Activated effector memory CD4-positive, alpha-beta T cell treated with Interleukin-2 at 50 U/mL for 16 hours (primary cell): ENCODE measurements at places on chromosomes 1 and 21.

DNA sequence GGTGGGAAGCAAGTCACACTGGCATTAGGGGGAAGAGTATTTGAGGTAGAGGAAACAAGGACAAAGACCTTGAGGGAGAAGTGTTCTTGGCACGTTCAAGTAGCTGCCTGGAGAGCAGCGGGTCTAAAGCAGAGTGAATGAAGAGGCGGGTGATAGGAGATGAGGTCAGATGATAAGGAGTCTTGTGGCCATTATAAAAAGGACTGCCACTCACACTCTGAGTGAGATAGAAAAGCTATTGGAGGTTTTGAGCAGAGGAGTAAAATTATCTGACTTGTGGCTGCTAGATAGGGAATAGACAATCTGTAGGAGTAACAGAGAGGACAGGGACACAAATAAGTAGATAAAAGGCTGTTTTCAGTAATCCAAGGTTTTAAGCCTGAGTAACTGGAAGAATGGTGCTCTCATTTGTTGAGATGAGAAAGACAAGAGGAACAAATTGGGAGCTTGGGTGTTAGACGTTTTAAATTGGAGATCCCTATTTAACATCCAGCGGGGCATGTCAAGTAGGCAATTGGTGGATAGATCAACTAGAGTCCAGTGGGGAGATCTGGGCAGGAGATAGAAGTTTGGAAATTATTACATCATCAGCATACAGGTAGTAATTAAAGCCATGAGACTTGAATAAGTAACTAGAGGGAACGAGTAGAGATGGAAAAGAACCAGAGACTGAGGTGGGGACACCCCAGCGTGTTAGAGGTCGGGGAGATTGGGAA is 43.7 kb downstream of the HENMT1 start:
- no peak for DNase-seq

DNA sequence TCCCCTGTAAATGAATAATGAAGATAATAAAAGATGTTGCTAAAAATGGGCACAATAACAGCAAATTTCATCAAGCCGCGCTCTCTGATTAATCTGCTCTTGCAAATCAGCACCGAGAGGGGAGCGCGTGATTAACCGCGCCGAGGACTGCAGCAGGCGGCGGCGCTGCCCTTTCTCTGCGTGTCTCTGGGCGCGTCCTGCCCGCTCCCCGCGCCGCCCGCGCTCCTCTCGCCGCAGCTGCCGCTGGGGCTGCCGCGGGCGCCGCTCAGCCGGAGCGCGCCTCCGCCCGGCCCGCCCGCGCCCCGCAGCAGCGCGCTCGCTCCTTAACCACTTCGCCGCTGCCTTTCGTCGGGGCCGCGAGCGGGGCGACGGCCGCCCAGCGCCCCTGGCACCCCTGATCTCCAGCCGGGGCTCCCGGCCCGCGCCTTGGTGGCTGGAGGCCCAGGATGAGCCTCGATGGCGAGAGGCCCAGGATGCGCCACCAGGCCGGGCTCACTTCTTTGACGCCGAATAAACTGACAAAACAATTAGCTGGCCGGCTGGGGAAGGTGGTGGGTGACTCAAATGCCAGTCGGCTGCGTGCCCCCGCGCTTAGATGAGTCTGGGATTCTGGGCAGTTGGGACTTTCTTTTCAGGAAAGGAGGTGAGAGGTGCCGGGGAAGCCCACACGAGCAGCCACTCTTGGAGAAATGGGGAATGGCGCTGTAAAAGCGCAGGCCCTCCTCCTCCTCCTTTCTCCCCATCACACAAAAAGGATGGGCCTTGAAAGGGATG is 221.4 kb upstream of the PKN2 start:
- DNase-seq, result no peak

GRCh38 chr1:23463286-23463685 is 20.7 kb downstream of the ASAP3 start:
- DNase-seq, result no peak

DNA sequence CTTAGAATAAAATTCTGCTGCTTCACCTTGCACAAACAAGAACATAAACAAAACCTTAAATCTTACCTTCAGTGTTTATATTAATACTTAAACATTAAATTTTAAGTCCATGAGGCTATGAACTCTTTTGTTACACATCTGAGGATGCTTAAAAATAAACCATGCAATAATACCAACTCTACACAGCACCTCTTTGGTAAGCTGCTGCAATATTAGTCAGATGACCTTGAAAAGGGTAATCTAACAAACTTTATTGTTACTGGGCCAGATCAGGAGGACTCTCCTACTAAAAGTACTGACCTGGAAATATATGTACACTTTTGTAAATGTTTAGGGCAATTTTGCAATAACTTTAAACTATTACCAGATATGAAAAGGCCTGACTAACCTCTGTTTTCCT is 763 bp downstream of the SIKE1 start:
- no peak for DNase-seq

- no peak for DNase-seq
Observed at GRCh38 chr1:179090522-179090921, 8.7 kb downstream of the TOR3A start.

GRCh38 chr1:226627050-226627755 is 78.6 kb downstream of the STUM start:
- no peak for DNase-seq
